ENCODE measurements at places on chromosomes 1 and 21.

DNA sequence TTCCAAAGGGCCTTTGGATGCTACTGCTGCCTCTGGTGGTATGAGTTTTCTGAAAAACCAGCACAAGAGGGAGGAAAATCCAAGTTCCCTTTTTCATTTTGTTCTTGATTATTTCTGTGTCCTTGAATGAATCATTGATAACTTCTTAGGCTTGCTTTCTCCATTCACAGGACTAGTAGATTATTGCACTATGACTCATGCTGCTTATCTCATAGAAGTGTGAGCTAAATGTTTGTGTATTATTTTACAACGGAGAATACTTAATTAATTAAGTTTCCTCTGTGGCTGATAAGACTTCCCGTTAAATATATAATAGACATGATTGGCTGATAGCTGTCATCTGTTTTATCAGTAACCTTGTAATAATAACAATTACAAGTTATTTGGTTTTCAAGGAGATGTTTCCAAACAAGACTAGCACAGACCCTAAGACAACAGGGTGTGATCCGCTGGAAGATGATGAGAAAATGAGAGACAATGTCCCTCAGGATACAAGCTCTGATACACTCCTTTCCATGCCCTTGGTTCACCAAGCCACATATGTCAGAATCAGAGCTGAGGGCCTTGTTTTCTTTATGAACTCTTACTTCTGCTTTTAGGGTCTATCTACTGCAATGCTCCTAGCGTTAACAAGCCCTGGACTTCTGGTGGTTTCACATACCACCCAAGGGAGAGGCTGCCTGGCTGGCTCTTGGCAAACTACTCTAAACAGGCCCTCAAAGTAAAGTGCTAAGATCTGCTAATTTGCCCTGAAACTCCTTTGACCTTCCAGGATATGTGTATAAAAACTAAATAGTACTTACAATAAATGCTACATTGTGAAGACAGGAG lies 1078.3 kb downstream of the TTLL7 start:
- DNase-seq, result no peak

DNA sequence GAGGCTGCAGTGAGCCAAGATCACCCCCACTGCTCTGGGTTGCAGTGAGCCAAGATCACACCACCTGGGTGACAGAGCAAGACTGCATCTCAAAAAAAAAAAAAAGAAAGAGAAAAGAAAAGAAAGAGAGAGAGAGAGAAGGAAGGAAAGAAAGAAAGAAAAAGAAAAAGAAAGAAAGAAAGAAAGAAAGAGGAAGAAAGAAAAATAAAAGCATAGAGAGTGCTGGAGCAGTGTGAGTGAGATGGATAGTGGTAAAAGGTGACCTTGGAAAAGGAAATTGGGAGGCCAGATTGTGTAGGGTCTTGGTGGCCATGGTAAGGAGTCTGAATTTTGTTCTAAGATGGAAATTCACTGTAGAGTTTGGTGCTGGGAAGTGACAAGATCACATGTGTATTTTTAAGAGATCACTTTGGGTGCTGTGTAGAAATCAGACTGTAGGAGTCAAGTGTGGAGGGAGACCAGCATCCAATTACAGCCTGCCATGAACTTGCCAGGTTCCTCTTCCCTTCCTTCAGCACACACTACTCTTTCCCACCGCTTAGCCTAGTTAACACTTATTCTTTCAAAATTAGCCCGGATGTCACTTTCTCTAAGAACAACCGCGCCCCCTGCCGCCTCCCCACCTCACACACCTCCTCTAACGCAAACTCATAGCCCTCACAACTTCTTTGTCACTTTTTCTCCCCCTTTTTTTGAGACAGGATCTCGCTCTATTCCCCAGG lies 17.9 kb downstream of the MTX1 start:
- DNase-seq, result peak; percentile 80

DNA sequence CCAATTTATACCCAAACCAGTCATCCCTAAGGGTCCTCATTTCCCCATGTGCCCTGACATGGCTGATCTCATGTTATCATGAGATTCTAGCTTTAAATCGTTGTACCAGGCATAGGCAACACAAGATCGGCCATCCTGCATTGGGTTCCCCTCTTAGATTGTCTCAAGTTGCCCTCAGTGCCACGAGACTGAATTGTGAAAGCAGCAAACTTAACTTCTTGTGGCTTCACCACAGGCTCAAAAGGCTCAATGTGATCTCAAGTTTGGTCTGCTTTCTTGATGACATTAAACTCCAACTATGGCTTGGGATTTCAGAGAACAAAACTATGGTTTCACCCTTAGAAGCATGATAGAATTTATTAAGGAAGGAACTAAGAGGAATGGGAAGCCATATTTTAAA lies 168.5 kb upstream of the SYT6 start:
- no peak for DNase-seq

GRCh38 chr1:156102633-156103511 lies 11.6 kb upstream of the LMNA start:
- DNase-seq, result no peak

- DNase-seq, result no peak
Measured at GRCh38 chr1:212060632-212061472, 25.3 kb downstream of the DTL start.

GRCh38 chr1:79052829-79053449 lies 46.4 kb upstream of the ADGRL4 start:
- no peak for DNase-seq

DNA sequence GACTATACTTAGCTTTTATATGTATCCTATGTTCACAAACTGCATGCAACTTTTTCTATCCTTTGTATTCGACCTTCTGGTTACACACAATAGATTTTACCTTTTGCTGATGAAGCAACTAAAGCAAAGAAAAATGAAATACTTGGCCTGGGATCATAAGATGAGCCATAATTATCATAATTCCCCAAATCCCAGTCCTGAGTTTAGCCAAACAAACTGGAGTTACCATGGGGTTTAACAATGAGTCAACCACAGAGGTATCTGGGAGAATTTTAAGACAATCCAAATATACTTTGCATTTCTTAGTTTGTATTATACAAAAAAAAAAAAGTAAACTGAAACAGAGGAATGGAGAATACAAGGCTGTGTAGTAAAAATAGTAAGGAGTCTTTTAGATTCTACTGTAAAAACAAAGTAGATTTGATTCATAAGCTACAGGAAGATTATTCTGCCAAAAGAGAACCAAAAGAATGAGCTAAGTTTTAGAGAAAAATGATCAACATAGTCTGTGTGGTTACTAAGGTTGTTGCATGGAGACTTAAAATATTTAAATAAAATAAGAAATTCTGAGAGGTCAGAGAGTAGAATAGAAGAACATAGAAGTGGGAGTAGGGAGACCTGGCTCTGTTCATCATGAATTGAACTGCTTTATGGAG lies 60.4 kb upstream of the GORAB start:
- DNase-seq, result no peak

GRCh38 chr1:62435231-62436038 lies 1.4 kb upstream of the USP1 start:
- no peak for DNase-seq

DNA sequence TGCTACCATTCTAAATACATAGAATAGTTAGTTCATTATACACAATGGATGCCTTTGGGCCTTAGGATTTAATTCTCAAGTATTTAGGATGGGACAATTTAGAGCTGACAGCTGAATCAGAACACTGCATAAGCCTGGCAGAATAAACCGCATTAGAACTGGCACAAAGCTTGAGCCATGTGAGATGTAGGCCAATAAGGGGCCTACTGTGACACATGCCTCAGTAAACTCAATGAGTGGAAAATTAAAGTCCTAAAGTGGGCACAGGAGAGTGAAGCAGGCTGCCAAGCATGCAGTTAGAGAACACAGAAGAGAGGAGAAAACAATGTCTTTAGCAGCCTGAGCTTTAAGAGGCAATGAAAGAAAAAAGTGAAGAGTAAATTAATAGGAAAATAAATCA lies 24.3 kb downstream of the SCYL3 start:
- no peak for DNase-seq

DNA sequence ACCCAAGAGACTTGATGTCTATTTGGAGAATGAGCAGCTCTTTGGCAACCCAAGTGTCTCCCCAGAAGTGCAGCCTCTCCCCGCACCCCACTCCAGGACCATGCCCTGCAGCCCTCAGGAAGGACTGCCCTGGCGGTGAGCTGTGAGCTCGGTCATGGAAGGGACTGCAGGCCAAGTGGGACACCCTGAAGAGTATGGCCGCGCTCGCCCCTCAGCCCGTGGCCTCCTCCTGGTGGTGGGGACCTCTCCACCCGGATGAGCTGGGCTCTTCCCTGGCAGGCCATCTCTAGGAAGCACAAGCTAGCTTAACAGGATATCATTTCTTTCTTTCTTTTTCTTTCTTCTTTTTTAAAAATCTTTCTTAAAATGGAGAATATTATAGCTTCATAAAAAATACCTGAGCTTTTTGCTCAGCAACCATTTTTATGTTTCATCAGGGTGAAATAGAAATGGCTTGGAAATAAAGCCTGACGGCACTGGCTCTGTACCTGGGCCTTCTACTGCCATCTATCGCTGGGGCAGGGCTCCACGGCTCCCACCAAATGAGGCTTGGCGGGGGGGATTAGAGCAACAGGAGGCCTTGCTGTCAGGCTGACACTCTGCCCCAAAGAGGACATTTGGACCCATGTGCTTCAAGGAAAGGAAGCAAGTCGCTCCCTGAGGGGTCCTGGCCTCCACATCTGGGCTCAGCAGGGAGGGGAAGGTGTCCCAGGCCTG lies 296.2 kb upstream of the VAMP3 start:
- no peak for DNase-seq

- DNase-seq, result no peak
Measured at GRCh38 chr1:77010937-77011336, 143.7 kb downstream of the ST6GALNAC5 start.

DNA sequence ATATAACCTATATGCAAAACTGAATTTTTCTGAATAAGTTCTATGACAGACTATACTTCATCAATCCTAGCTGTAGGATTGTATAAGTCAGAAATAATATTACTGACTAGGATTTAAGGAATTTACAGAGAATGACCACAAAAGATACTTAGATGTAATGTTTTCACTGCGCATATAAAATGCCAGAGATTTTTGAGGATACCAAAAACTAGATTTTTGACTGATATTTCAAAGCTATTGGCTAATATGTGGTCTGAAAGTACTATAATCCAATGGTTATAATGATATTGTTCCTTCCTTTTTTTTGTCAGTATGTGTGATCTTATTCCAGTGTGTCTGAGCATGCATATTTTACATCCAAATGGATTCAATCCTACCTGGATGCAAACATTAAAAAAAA lies 17.0 kb upstream of the IFI44L start:
- DNase-seq, result no peak

GRCh38 chr1:59013276-59013927 lies 229.6 kb upstream of the JUN start:
- peak; percentile 30 for DNase-seq

DNA sequence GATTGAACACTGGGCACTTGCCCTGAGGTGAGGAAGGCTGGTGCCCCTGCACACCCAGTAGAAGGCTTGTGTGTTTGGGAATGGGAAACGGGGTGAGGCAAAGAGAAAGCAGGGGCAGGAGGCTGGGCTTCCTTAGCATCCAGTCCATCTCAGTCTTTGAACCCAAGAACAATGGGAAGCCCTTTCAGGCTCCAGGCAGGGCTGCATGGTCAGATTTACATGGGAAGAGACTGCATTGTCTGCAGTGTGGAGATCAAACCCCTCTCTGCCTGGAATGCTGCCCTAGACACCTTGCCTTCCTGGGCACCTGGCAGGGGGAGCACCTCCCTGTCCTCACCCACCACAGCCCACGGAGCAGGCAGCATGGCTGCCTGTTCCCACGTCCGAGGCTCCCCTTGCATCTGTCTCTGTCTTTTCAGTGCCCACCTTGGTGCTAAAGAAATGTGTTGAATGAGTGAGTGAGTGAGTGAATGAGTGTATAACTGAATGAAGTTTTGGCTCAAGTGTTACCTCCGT lies 268.5 kb downstream of the GRIK3 start:
- no peak for DNase-seq

GRCh38 chr1:207952617-207953542 lies 42.0 kb upstream of the CD34 start:
- DNase-seq, result no peak

DNA sequence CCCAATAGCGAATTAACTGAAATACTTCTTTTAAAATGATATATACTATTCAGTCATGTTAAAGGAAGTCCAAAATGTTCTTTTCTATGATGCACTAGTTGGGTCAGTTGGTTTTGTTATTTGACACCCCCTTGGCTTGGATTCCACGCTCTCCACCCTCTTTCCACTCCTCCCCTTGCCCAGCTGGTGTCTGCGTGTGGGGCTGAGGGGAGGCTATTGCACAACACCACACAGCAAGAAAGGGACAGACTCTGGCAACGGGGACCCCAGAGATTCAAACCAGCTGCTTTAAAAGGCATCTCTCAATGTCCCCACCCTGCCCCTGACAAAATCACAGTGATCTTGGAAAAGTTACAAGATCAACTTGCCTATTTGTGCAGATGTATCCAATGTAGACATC lies 394.3 kb downstream of the TGFB2 start:
- no peak for DNase-seq

DNA sequence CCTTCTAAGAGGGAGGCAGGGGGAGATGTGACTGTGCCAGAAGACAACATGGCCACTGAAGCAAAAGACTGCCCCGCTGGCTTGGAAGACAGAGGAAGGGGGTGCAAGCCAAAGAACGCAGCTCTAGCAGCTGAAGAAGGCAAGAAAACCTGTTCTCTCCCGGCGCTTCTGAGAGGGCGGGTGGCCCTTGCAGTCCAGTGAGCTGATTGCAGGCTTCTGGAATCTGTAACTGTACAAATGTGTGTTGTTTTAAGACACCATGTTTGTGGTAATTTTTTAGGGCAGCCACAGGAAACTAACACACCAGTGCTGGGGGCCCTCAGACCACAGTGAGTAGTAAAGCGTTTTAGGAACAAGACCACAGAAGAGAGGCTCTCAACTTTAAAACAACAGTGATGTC lies 47.0 kb downstream of the CD46 start:
- no peak for DNase-seq

GRCh38 chr21:32426592-32427051 lies 14.1 kb downstream of the EVA1C start:
- DNase-seq, result no peak

- no peak for DNase-seq
Measured at GRCh38 chr1:58855274-58856165, 71.7 kb upstream of the JUN start.

GRCh38 chr1:94553323-94553730 lies 11.8 kb upstream of the F3 start:
- DNase-seq, result no peak

DNA sequence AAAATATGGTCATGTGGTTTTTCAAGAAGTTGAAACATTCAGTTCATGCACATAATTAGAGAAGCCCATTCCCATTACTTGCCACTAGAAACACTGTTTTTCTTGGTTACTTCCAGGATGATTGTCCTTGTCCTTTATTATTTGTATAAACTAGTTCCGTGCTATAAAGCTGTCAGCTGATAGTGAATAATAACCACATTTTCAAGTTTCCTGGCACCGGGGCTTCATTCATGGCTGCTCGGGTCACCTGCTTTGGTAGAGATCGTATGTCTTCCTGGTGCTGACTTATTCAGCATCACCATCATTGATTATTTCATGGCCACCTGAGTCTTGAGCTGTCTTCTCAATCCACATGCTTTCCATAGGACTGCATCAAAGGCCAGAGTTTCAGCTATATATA lies 62.9 kb upstream of the ZNF326 start:
- DNase-seq, result no peak
